ENCODE measurements at places on chromosomes 13 and 19. TPM values are rescaled to one million over a fixed set of nuclear protein-coding genes. Genes with fewer than 3 reads are reported as not detected.

- H3K4me1 ChIP-seq: no peaks in the 10 kb centered on the region
- H3K27ac ChIP-seq: no peak overlapping the region
- no peak for DNase-seq
- no peaks in the 10 kb centered on the region for H3K27me3 ChIP-seq
- no peaks in the 10 kb centered on the region for H3K36me3 ChIP-seq
Measured at GRCh38 chr19:51615991-51616390, 14.2 kb downstream of the SIGLEC5 start.

GRCh38 chr19:18291019-18291524, 9.7 kb upstream of the JUND start:
- peak overlapping the region; percentile 99 for H3K27ac ChIP-seq
- DNase-seq: no peak
- no peaks in the 10 kb centered on the region for H3K27me3 ChIP-seq
- H3K4me1 ChIP-seq: peaks cover 57% of the 10 kb centered on the region
- H3K4me3 ChIP-seq: no peak overlapping the region

DNA sequence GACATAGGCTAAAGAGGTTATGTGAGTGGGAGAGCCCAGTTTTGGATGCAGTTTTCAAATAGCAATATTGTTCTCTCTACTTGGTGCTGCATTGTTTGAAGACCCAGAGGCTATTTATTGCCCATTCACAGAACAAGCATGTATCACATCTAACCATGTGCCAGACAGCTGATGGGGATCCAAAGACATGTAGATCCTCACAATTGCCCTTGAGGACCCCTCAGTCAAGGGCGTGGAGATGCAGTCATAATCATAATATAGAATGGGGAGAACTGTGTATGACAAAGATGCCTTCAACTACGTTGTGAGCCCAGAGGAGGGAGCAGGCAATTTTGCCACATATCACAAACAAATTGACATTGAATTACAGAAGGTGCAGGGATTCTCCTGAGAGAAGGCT, 70.5 kb downstream of the NHLRC3 start:
- no peak overlapping the region for H3K27ac ChIP-seq
- DNase-seq: no peak
- no peak overlapping the region for H3K4me3 ChIP-seq
- H3K4me1 ChIP-seq: no peaks in the 10 kb centered on the region
- no peaks in the 10 kb centered on the region for H3K36me3 ChIP-seq
- peaks cover 10% of the 10 kb centered on the region for H3K27me3 ChIP-seq

DNA sequence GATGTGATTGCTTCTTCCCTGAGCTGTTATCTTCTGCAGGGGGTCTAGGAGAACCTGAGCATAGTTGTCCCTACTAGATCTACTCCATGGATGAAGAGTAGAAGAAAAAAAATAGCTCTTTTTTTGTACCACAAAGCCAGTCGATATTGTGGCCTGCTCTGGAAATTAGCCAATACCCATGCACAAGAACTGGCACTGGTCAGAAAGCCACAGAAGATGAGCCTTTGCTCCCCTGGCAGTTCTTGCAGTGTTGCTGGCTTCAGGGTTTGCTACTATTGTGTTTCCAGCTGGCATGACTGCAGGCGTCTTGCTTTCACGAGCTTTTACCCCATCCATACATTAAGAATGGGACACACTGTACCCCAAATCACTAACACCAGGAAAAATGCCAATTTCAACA, 547.7 kb upstream of the KLF12 start:
- H3K4me3 ChIP-seq: no peak overlapping the region
- H3K27me3 ChIP-seq: no peaks in the 10 kb centered on the region
- no peaks in the 10 kb centered on the region for H3K36me3 ChIP-seq
- H3K27ac ChIP-seq: no peak overlapping the region

- no peaks in the 10 kb centered on the region for H3K4me1 ChIP-seq
- no peak overlapping the region for H3K4me3 ChIP-seq
- no peak for DNase-seq
- no peaks in the 10 kb centered on the region for H3K27me3 ChIP-seq
- H3K36me3 ChIP-seq: no peaks in the 10 kb centered on the region
Measured at GRCh38 chr13:76048675-76049375, 412.7 kb downstream of the LMO7 start.

- no peak overlapping the region for H3K27ac ChIP-seq
- DNase-seq: no peak
- H3K36me3 ChIP-seq: no peaks in the 10 kb centered on the region
- no peaks in the 10 kb centered on the region for H3K4me1 ChIP-seq
- no peak overlapping the region for H3K4me3 ChIP-seq
Measured at GRCh38 chr13:44786756-44787155, 202.5 kb downstream of the NUFIP1 start.

KLHL1 gene
- not detected for total RNA-seq

Measured in CD4-positive, CD25-positive, alpha-beta regulatory T cell (primary cell).